ENCODE measurements at places on chromosomes 2 and 18.
A peak's percentile ranks its signal among the peaks of the same experiment; 100 is the strongest.

DNA sequence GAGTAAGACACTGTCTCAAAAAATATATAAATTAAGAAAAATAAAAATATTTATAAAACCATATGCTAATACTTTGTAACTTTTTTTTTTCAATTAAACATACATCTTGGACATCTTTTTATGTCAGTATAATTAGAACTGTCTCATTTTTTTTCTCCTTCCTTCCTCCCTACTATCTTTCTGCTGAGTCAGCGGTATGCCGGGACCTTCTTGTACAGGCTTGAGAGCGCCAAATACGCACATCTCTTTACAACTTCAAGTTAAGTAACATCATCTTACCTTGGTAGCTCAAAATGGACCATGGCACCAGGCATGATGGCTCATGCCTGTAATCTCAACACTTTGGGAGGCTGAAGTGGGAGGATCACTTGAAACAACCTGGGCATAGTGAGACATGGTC lies 153.4 kb downstream of the FAM161A start:
- no peak for DNase-seq

- DNase-seq, result no peak
Observed at GRCh38 chr2:118242216-118242615, 153.9 kb downstream of the INSIG2 start.

DNA sequence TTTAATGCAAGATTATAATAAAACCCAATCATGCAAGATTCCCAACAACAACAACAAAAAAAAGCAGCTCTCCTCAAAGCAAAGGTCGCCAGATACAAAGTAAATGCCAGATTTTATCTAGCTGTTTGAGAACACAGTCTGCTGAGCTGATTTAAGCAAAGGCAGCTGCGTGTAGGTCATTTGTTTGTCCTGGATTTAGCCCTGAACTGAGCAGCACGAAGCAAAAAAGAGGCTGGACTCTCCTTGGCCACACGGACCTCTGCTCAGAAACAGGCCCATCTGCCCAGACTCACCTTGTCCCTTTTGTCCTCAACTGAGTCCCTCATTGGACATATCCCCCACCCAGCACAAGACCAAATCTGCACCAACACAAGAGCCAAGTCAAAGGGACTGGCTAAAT lies 91.5 kb downstream of the PID1 start:
- DNase-seq, result no peak

DNA sequence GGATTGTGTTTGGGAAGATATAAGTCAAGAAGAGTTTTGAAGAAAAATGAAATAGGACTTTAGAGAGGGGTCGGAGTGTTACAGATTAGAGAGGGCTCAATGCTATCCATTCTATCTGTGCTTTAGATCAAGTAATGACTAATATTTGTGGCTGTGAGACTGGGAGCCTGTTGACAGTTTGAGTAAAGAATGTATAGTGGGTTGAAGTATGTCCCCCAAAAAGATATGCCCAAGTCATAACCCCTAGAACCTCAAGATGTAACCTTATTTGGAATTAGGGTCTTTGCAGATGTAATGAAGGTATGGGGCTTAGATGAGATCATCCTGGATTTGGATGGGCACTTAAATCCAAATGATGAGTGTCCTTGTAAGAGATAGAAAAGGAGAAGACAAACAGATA lies 55.3 kb upstream of the SERPINE2 start:
- no peak for DNase-seq

DNA sequence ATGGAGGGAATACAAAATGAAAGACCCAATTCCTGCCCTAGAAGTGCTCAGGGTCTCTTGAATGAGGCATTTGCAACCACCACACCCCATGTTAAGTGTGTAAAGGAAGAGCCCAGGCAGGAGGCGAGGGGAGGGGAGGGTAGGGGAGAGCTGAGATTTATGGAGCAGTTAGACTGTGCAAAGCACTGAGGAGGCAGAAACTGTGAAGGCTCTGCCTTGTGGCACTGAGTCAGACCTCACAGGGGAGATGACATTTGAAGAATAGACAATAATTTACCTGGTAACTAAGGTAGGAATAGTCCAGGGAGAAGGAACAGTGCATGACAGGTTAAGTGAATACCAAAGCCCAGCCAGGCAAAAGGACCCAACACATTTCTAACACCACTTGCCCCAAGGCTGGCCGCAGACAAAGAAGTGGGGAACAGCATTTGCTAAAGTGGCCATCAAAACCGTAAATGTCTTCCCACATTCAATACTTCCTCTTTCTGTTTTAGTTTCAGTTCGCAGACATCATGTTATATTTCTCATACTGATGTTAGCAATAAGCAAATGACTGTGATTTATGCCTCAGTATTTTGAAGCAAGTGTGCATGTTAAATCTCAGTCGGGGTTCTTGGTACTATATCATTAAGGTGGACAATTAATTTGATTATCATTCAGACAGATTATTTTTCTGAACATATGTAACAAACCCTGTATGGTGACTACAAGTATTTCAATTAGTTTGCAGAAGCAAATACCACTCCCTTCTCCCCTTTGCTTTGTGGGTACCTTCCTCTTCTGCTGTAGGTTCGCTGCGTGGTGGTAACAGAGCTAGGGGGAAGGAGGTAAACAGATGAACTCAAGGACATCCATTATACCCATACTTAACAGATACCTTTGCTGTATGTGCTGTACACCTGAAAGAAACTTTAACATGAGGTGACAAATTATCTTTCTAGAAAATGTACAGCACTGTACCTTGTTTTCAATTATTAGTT lies 27.5 kb downstream of the CDH20 start:
- DNase-seq, result peak; percentile 8

All from germinal center (tissue), 1 donor.